ENCODE measurements at places on chromosomes 11 and 22.

- no peak for DNase-seq
Observed at GRCh38 chr22:36211237-36211861, 9.7 kb upstream of the APOL4 start.

DNA sequence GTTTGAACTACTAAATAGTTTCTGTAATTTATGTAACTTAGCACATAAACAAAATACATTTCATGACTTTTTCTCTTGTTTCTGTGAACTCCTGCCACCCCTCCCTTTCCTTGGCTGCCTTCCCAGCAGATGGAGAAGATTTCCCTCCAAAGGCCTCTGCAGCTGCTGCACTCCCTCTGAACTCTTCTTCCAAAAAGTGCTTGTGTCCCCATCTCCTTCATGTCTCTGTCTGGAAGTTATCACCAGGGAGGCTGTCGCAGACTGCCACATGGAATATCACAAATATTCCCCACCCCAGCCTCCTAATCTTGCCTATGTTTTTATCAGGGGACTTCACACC, 1068.3 kb downstream of the OPCML start:
- no peak for DNase-seq

DNA sequence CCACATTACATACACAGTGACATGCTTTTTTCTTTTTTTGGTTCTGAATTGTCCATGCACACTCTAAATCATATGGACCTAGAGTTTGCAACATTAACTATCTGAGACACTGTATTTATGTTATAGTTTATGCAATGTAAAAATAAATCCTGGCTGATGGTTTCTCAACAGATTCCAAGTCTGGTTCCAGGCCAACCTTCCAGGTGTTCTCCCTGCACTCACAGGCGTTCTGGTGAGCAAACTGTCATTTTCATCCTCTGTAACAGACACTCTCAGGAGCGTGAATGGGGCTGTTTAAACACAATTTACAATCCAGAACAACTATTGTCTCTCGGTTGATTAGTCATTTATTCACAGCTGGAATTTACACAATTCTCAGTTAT, 36.5 kb upstream of the ANKK1 start:
- no peak for DNase-seq

- DNase-seq = no peak
Observed at GRCh38 chr11:57353852-57354251, 15.7 kb downstream of the P2RX3 start.

DNA sequence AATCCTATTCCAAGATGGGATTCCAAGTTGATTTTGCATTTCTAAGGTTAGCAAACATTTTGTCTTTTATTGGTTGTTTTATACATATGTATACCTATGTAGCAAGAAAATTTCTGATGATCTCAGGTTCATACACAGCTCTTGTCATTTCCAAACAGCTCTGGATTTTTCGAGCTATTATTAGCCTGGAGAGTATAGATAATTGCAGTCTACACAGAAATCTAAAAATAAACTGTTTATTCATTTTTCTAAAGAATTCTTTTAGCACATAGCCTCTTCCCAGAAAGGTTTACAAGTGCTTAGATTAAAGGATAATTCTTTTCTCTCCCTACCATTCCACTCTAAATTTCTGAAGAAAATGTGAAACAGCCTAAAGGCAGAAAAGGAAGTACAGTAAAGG, 705.0 kb downstream of the NTM start:
- no peak for DNase-seq

DNA sequence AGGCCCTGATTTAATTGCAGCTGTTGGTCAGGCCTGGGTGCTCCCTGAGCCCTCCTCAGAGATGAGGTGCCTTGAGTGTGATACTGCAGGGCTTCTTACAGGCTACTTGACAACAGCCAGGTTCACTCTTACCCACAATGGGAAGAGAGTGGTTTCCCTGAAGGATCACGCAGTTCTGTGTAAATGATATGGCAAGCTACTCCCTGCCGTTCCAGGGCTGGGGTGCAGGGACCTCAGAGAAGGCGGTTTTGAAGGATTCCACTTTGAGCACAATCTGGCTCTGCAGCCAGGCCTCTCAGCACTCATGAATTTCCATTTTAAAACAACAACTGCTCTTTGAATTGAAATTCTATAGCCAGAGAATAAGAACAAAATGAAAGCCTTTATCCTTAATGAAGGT, 92.9 kb downstream of the SLC17A6 start:
- DNase-seq = no peak

GRCh38 chr11:85758026-85758425, 52.9 kb downstream of the SYTL2 start:
- no peak for DNase-seq

GRCh38 chr11:40647295-40647694, 812.2 kb downstream of the LRRC4C start:
- no peak for DNase-seq

DNA sequence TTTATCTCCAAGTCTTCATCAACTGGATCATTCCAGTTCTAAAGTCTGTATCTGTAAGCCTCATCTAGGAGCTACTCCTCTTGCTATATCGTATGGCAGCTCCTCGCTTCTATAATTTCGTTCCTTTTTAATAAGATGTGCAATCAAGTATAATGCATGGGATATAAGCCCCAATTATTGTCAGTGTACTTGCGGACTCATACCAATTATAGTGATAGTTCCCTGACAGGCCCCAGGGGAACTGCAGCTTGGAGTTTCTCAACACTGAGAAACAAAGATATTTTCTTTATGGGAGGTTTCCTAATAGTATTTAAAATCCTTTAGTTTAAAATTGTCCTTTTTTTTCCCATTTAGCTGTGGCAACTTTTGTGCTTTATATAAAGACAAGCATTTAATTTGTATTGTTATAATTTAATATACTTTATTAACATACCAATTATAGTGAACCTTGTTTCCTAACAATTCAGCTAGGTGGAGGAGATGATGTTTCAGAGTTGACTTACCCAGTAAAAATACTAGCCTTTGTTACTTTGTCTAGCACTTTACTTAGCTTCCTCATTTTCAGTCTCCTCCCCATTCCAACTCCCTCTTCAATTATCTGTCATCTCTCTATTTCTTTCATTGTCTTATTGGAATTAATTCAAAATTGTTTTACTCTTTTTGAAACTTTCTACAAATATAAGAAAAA, 25.3 kb upstream of the DDX17 start:
- no peak for DNase-seq

DNA sequence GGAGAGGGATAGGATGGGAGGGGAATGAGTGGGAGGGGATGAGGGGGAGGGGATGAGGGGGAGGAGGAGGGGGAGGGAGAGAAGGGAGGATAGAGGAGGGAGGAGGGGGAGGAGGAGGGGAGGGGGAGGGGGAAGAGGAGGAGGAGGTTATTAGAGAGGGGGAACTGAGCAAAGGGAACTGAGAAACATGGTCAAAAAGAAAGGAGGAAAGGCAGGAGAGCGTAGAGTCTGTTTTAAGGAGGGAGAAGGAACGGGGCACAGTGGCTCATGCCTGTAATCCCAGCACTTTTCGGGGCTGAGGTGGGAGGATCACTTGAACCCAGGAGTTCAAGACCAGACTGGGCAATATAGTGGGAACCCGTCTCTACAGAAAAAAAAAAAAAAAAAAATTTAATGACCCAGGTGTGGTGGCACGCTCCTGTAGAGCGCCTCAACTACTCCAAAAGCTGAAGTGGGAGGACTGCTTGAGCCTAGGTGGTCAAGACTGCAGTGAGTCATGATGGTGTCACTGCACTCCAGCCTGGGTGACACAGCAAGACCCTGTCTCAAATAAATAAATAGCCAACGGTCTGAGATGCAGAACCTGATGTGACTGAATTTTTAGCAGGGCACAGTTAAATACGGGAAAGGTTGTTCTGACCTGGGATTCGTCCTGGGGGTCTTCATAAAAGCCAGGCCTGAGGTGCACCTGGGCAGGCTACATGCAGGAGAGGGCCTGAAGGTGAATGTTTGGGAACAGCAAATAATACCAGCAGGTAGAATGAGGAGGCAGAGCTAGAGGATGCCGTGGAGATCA, 4.0 kb downstream of the B3GNT6 start:
- no peak for DNase-seq

GRCh38 chr22:22460635-22461034, 47.9 kb downstream of the ZNF280B start:
- no peak for DNase-seq

DNA sequence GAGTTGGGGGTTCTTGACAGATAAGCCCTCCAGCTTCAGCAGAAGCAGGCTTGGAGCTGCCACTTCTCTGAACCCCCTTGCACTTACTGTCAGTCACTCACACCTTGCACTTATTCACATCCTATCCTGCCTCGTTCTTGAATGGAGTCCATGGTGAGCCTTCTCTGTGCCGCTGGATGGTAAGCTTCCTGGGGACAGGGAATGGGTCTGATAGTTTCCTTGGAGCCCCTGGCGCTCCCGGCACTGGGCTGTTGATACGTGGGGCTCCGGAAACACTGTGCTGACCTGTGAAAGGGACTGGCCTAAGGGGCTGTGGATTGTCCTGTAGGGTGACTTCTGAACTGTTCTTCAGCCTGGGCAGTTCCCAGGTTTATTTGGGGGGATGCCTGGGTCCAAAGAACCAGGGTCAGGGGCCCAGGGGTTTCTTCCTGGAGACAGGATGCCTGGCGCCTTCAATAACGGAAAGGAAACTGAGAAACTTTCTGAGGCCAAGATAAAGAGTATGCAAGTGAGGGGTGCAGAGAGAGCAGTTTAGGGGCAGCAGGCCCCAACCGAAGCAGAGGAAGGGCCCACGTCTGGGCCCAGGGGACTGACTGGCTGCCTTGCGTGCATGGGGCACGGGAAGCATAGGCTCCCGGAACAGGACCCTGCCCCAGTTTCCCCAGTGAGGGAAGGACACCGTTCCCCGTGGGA, 709 bp upstream of the ST3GAL4 start:
- DNase-seq = no peak

DNA sequence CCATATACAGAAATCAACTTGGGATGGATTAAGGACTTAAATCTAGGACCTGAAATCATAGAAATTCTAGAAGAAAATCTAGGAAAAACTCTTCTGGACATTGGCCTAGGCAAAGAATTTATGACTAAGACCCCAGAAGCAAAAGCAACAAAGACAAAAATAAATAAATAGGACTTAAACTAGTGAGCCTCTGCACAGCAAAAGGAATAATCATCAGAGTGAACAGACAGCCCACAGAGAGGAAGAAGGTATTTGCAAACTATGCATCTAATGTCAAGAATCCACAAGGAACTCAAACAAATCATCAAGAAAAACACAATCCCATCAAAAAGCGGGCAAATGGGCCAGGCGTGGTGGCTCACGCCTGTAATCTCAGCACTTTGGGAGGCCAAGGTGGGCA, 32.4 kb downstream of the TTC28 start:
- DNase-seq = no peak

GRCh38 chr11:96333191-96333719, 9.7 kb downstream of the MAML2 start:
- DNase-seq = no peak

DNA sequence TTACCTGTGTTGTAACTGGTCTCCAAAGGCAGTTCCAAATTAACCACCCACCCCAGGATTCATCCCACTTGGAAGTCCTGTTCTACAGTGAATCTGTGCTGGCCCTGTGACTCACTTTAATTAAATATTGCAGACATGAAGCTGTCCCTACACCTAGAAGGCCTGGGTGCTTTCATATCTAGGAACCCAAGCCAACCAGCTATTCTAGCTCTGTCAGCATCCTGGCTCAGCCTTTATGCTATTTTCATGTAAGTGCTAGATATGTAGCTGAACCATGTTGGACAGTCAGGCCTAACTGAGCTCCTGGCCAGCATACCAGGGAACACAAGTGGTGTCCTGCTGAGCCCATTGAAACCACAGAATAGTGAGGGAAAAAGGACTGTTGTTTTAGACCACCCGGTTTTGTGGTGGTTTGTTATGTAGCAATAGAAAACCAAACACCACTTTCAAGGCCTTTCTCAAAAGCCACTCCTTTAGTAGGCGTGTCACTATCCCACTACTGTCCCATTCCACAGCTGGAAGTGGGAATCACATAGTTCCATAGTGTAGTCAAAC, 30.3 kb downstream of the CNTF start:
- DNase-seq = no peak

GRCh38 chr11:114774599-114775361, 96.5 kb downstream of the NXPE2 start:
- no peak for DNase-seq

DNA sequence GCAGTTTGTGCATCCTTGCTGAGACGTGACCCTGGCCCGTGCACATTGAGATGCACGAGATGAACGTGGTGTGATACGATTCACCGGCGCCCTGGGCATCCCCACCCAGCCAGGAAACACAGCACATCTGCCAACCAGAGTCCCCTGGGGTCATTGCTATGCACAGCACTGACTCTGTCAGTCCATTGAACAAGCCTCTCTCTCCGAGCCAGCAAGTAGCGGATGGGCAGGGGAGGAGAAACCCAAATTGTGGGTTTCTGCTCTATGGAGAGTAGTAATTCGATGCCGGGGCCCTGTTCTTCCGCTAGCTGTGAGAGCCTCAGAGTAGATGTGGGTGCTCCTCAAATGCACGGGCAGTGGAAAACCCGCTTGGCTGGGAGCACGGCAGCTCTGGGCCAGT, 85.1 kb downstream of the ARHGAP8 start:
- DNase-seq = no peak

- no peak for DNase-seq
Observed at GRCh38 chr11:69891421-69892236, 72.4 kb upstream of the FGF3 start.

GRCh38 chr11:12276356-12276755, 101.0 kb upstream of the PARVA start:
- no peak for DNase-seq

DNA sequence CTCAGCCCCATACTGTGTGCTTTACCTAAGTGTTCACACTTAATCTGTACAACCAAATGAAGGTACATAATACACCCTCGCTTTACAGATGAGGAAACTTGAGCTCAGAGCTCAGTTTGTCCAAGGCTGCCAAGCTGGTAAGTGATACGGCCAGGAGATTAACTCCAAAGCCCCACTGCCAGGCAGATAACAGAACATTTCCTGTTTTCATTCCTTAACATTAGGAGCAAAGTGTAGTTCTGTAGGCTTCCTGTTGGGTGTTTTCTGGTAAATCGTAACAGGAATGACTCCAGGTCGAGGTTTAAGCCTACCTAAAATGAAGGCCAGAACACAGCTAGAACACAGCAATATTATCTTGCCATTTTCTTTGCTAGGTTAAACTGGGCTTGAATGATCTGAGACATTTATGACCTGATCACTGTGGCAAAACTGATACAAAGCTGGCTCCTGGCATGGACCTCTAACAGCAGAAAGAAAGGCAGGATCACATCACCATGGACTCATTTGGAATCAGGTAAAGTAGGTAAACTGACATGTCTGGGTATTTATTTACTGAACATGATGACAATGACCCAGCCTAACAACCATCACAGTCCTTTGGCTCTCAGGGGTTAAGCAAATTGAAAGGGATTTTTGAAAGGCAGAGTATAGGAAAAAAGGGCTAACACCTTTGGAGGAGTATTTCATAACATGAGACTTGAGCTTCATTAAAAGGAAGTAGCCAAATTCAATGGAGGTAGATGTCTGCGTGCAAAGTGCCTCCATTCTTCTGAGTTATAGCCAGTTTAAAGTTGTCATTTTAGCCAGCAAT, 3.9 kb upstream of the NUP50 start:
- DNase-seq = no peak
